T-helper 17 cell (primary cell): ENCODE measurements at places on chromosomes 16 and 17. TPM values are rescaled to one million over a fixed set of nuclear protein-coding genes. Genes with fewer than 3 reads are reported as not detected.

- peaks cover 37% of the 10 kb centered on the region for H3K4me1 ChIP-seq
- H3K4me3 ChIP-seq: no peak overlapping the region
Observed at GRCh38 chr17:78769196-78769773, 12.8 kb downstream of the CYTH1 start.

DNA sequence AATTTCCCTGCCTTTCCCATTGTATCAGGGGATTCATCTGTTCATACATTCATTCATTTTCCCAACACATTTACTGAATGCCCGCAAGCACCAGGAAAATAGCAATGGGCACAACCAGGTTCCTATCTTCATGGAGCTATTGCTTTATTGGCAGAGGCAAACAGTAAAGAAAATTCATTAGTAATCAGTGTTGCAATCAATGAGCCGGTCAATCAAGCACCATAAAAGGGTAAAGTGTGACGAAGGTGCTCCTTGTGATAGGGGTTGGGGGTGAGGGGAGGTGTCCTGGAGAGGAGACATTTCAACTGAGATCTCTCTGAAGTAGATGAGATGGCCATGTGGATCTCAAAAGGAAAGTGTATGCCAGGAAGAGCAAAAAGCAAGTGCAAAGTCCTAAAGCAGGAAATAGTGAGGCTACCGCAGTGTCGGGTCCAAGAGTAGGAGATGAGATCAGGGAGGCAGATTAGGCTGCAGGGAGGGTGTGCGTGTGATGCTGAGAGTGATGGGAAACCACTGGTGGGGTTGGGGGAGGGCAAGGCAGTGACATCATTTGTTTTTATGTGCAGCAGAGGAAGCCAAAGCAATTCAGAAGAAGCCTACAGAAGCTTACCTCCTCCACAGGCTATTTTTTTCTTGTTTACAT is 28.4 kb downstream of the CDH13 start:
- H3K36me3 ChIP-seq: no peaks in the 10 kb centered on the region
- peak overlapping the region; percentile 88 for H3K4me3 ChIP-seq
- peak; percentile 62 for DNase-seq

DNA sequence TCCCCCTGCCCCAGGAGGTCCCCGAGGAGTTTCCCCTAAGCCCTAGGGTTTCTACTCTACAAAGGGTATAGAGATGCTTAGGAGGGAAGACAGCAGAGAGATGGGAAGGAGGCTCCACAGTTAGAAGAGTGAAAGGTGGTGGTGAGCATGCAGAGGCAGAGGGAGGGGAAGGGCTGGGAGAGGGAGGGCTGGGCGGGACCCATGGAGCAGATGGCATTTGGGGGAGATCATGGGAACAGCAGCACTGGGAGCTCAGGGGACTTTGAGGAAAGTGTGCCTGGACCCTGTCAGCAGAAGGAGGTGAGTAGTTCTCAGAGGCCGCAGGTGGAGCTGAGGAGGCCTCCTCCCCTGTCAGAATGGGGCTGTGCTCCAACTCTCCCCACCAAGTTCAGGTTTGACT is 650 bp upstream of the OTOP3 start:
- no peak overlapping the region for H3K4me3 ChIP-seq
- H3K36me3 ChIP-seq: peaks cover 10% of the 10 kb centered on the region
- peaks cover 78% of the 10 kb centered on the region for H3K27me3 ChIP-seq
- no peak overlapping the region for H3K27ac ChIP-seq
- H3K4me1 ChIP-seq: peaks cover 9% of the 10 kb centered on the region
- DNase-seq: no peak

- DNase-seq: no peak
- H3K36me3 ChIP-seq: no peaks in the 10 kb centered on the region
- no peaks in the 10 kb centered on the region for H3K4me1 ChIP-seq
- no peak overlapping the region for H3K4me3 ChIP-seq
- no peak overlapping the region for H3K27ac ChIP-seq
Observed at GRCh38 chr17:54256401-54256929, 433.7 kb downstream of the KIF2B start.

GRCh38 chr16:49809062-49809461 is 46.9 kb downstream of the ZNF423 start:
- DNase-seq: no peak
- H3K4me1 ChIP-seq: no peaks in the 10 kb centered on the region
- H3K27me3 ChIP-seq: peaks cover 20% of the 10 kb centered on the region

- no peak overlapping the region for H3K4me3 ChIP-seq
Observed at GRCh38 chr16:47073223-47074155, 70.3 kb downstream of the NETO2 start.

Gene MMP15
- 0.40 TPM for total RNA-seq

DNA sequence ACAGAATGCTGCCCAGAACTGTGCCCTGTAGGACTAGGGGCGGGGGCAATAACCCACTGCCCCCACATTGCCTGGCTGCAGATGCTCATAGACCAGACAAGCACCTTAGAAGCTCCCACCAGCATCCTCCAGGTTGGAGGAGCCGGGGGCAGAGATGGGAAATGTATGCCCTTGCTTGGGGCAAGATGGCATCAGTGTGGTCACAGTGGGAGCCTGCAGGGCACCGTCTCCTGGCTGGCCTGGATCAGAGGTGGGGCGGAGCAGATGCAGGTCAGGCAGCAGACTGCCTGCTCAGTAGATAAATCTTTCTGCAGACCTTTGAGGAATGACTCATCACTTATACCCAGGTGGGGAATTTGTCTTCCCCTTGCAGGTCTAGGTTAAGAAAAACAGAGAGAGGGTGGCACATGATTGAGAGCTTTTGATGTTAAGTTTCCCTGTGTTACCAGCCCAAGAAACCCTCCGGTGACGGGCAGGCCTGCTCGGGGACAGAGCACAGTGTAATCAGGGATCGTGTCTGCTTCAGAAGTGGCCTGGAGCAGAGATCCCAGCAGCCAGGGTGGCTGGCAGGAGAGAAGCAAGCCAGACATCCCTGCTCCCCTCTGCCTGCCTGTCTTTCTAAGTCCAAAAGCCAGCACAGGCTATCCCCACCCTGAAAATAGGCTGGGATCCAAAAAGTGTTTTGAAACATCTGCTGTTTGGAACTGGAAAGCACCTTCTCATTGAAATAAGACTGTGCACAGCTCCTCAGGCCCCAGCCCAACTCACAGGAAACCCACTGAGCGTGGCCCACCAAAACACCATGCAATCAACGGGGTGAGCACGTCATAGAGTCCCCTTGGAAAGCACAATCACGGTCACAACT is 50.7 kb upstream of the RPL38 start:
- H3K4me3 ChIP-seq: no peak overlapping the region
- no peak overlapping the region for H3K27ac ChIP-seq
- peaks cover 2% of the 10 kb centered on the region for H3K4me1 ChIP-seq
- peaks cover 60% of the 10 kb centered on the region for H3K27me3 ChIP-seq

Gene OR1A1
- total RNA-seq: not detected

- peaks cover 2% of the 10 kb centered on the region for H3K36me3 ChIP-seq
- H3K4me3 ChIP-seq: peak overlapping the region; percentile 76
- DNase-seq: peak; percentile 34
Observed at GRCh38 chr17:78708510-78708973, 73.5 kb downstream of the CYTH1 start.

- H3K36me3 ChIP-seq: peaks cover 11% of the 10 kb centered on the region
- H3K4me3 ChIP-seq: no peak overlapping the region
- H3K27me3 ChIP-seq: no peaks in the 10 kb centered on the region
- H3K4me1 ChIP-seq: peaks cover 3% of the 10 kb centered on the region
- H3K27ac ChIP-seq: no peak overlapping the region
Observed at GRCh38 chr17:69236464-69236863, 7.8 kb upstream of the ABCA10 start.

DNA sequence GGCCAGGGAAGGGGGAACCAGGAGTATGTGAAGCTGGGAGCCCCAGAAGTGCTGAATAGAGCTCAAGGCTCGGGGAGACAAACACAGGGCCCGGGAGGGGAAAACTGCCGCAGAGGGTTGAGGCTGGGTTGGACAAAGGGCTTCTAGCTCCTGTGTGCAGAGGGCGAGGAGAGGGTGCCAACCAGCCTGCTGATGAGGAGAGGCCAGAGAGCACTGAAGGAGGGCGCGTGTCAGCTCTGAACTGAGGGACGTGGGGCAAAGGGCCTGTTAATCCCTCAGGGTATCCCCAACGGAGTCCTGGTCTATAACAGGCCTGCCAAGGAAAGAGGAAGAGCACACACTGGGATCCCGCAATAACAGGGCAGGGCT is 151.3 kb downstream of the C16orf78 start:
- peaks cover 2% of the 10 kb centered on the region for H3K4me1 ChIP-seq
- H3K27me3 ChIP-seq: peaks cover 11% of the 10 kb centered on the region
- H3K27ac ChIP-seq: no peak overlapping the region
- H3K4me3 ChIP-seq: no peak overlapping the region
- H3K36me3 ChIP-seq: no peaks in the 10 kb centered on the region
- no peak for DNase-seq

DNA sequence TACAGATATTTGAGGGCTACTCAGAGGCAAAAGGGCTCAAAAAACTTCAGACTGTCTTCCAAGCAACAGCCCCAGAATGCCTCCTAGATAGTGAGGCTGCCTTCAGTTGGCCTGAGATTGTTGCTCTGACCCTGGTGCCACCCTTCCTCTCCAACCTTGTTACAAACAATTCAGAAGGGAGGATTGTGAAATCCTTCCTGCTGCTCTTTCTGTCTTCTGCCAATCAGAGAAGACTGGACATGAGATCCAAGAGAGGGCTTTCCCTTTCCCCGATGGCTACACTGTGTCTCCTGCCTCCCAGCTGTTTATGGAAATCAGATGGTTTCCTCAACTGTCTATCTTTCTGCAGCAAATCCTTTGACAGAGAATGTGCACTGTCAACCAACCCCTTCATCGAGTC is 419.9 kb downstream of the CDH13 start:
- no peaks in the 10 kb centered on the region for H3K36me3 ChIP-seq
- H3K27ac ChIP-seq: no peak overlapping the region
- H3K4me1 ChIP-seq: no peaks in the 10 kb centered on the region

- no peaks in the 10 kb centered on the region for H3K4me1 ChIP-seq
- no peak overlapping the region for H3K27ac ChIP-seq
- no peak for DNase-seq
- no peak overlapping the region for H3K4me3 ChIP-seq
- peaks cover 48% of the 10 kb centered on the region for H3K27me3 ChIP-seq
Observed at GRCh38 chr17:10824874-10825273, 13.0 kb downstream of the PIRT start.

DNA sequence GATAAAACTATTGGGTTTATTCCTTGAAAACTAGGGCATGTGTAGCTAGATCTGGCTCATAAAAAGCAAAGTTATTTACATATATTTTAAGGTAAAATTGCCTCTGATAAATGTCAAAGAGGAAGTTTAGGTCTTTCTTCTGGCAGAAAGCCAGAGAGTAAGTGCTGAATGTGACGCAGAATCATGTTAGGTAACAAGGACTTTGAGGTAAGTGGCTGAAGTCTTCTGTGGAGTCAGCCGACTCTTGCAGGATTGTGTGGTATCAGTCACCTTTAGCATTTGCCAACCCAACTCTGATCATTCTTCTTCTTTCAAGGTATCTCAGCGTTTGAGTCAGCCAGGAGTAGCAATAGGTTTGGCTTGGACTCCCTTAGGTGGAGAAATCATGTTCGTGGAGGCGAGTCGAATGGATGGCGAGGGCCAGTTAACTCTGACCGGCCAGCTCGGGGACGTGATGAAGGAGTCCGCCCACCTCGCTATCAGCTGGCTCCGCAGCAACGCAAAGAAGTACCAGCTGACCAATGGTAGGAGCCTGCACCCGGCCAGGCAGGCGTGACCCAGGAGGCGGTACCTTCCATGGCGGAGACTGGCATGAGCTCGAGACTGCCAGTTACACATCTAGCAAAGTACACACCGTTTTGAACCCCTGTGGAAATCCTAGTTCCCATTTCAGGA is 37.9 kb downstream of the SIAH1 start:
- no peaks in the 10 kb centered on the region for H3K36me3 ChIP-seq
- no peak overlapping the region for H3K4me3 ChIP-seq
- no peaks in the 10 kb centered on the region for H3K27me3 ChIP-seq
- H3K4me1 ChIP-seq: no peaks in the 10 kb centered on the region
- no peak overlapping the region for H3K27ac ChIP-seq
- DNase-seq: no peak

DNA sequence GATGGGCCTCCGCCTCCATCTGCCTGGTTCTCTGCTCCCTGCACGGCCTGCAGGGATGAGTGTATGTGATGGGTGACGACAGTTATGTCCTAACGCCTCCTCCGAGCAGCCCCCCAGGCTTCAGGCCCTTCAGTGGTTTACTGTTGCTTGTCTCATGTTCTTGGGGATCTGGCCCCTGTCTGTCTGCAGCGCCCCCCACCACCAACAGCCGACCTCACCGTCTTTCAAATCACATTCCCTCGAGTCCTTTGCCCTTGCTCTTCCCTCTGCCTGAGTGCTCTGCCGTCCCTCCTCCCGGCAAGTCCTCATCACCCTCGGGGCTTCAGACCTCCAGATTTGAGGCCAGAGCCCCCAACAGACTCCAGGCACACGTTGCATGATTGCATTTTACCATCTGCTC is 18.2 kb downstream of the METTL22 start:
- no peak for DNase-seq
- H3K27me3 ChIP-seq: no peaks in the 10 kb centered on the region
- peaks cover 15% of the 10 kb centered on the region for H3K36me3 ChIP-seq
- peak overlapping the region; percentile 53 for H3K27ac ChIP-seq
- no peak overlapping the region for H3K4me3 ChIP-seq

DNA sequence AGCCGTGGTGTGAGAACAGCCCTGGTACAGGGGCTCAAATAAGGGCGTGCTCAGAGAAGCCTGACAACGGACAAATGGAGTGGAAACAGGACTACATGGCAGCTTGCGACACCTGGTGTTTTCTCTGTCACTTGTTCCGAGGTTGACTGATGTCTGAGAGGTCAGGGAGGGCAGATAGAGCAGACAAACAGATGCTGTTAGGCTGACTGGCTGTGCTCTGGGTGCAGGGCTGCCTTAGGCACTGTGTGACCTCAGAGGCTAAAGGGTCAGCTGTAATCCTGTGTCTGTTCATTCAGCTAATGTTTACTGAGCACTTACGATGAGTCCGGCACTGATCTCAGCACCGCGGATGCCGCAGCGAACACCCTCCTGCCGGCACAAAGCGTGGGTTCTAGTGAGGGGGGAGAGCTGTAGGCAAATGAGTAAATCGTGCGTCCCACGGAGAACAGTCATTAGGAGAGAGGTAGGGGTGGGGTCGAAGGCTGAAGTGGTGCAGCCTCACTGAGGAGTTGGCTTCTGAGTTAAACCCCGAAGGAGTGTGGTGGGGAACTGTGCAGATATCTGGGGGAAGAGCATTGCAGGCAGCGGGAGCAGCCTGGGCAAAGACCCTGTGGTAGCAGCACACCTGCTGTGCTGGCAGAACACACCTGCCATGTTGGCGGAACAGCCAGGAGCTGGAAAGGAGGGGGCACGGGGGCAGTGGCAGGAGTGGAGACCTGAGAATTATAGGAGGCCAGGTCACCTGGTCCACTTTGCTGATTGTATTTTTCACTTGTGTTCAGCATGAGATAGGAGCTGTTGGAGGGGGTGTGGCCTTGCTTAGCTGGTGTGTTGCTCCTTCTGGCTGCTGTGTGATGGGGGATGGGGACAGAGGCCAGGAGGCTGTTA is 35.0 kb downstream of the GPT2 start:
- no peaks in the 10 kb centered on the region for H3K27me3 ChIP-seq
- no peak overlapping the region for H3K4me3 ChIP-seq
- peaks cover 12% of the 10 kb centered on the region for H3K4me1 ChIP-seq
- peaks cover 3% of the 10 kb centered on the region for H3K36me3 ChIP-seq
- no peak overlapping the region for H3K27ac ChIP-seq

GRCh38 chr17:69105907-69106730 is 35.6 kb downstream of the ABCA6 start:
- H3K4me3 ChIP-seq: no peak overlapping the region
- H3K27ac ChIP-seq: no peak overlapping the region
- no peak for DNase-seq
- H3K36me3 ChIP-seq: peaks cover 2% of the 10 kb centered on the region

- no peak overlapping the region for H3K4me3 ChIP-seq
- peaks cover 4% of the 10 kb centered on the region for H3K4me1 ChIP-seq
- no peak for DNase-seq
- no peak overlapping the region for H3K27ac ChIP-seq
Observed at GRCh38 chr17:19346351-19347255, 15.9 kb downstream of the B9D1 start.
